Caki2 (cell line): ENCODE measurements at places on chromosomes 5 and 9.

DNA sequence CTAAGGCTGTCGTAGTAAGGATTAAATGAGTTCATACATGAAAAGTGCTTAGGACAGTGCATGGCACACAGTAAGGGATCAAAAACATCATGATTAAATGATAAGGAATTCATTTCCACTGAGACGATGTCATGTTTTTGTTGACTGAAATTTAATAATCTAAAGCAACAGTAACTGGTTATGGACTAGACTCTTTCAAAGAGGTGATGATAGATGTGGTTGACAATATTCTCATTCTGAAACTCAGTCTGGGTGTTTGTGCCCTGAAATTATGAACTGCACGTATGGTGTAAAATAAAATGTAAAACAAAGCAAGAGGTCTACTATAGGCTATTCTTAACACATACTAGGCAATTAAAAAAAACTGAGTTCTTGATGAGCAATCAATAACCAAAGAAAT, 280.0 kb downstream of the DENND1A start:
- no peak for DNase-seq

GRCh38 chr5:149298842-149299404, 27.3 kb downstream of the AFAP1L1 start:
- no peak for DNase-seq

DNA sequence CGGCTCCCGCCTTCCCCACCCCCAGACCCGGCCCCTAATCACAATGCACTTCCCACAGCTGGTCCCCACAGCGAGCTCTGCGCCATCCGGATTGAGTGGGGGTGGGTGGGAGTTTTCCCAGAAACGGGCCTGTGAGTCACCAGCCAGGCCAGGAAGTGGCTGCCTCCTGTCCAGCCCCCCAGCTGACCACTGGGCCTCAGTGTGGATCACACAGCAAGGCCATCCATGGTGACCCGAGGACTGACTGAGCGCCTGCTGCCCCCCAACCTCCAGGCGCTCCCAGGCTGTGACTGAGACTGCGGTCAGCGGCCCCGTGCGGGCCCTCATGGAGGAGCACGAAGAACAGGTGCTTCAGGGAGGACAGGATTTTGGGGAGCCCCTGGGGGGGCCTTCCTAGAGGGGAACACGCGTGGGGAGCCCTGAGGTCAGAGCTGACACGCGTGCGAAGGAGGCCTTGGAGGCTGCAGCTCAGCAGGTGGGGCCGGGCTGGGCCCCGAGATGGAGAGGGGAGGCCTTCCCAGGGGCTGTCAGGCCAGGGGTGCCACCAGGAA, 48.3 kb upstream of the EGFL7 start:
- DNase-seq = no peak

GRCh38 chr5:133760532-133760931, 148.2 kb upstream of the FSTL4 start:
- no peak for DNase-seq

GRCh38 chr5:2906302-2907090, 155.0 kb upstream of the IRX2 start:
- DNase-seq = no peak

GRCh38 chr5:75057561-75057960, 5.2 kb upstream of the GCNT4 start:
- no peak for DNase-seq

- DNase-seq = no peak
Measured at GRCh38 chr5:74083096-74083791, 457.2 kb downstream of the ARHGEF28 start.

GRCh38 chr5:146051678-146052077, 53.7 kb downstream of the PLAC8L1 start:
- no peak for DNase-seq

GRCh38 chr9:131754846-131755245, 15.0 kb upstream of the RAPGEF1 start:
- DNase-seq = no peak

DNA sequence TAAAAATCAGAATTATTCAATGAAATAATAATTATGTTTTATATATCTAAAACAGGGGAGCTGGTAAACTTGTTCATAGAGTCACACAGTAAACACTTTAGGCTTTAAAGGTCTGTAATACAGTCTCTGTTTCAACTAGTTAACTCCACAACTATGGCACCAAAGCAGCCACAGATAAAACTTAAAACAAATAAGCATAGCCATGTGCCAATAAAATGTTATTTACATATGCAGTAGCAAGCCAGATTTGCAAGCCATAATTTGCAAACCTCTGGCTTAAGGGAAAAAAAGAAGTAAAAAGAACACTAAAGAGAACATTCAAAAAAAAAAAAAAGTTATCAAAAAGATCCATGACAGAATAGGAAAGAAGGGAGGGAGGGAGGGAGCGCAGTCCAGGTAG, 24.9 kb downstream of the RICTOR start:
- no peak for DNase-seq

- DNase-seq = no peak
Measured at GRCh38 chr9:38372762-38373619, 19.5 kb upstream of the ALDH1B1 start.

DNA sequence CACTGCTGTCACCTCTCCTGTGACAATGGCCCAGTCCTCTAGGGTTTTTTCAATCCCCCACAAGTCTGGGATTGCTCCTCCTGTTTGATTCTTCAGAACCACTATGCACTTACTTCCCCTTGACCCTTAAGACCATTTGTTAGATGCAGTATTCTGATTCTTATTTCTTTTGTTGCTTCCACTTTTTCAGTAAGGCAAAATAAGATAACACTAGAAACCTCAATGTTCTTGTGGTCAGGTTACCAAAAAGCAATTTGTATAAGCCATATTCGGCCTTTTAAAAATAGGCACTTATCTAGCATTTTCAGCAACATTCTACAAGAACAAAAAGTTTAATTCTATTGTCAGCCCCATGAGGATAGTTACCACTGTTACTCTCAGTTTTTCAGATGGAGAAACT, 220.0 kb downstream of the KDM4C start:
- no peak for DNase-seq

- no peak for DNase-seq
Measured at GRCh38 chr5:150759334-150759583, 442 bp upstream of the DCTN4 start.

- DNase-seq = no peak
Measured at GRCh38 chr5:168833936-168834335, 254.8 kb upstream of the PANK3 start.

DNA sequence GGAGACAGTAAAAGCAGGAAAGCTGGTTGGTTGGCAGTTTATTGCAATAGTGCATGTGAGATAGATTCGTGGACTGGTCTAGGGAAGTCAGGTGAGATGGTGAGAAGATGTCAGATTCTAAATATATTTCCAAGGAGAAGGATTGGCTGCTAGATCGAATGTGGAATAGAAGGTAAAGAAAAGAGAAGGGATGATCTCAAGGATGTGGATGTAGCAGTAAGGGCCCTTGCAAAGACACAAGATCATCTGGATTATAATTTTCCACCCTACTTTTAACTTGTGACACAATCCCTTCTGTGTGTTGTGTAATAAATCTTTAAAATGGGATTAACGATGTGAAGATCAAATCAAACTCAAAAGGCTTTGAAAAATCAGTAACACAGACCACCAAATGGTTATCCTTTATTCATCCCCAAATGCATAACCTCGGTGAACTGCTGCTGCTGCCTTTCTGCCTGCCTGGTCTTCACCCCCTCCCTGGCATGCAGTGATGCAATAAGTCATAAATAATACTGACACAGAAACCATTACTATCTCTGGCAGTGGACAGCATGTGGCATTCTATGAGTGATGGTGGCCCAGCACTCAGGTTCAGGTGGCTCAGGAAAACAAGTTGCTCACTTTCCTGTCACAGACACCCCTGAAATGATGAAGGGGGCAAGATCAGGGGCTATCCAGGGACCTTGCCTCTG, 178.4 kb downstream of the FAM114A2 start:
- no peak for DNase-seq

DNA sequence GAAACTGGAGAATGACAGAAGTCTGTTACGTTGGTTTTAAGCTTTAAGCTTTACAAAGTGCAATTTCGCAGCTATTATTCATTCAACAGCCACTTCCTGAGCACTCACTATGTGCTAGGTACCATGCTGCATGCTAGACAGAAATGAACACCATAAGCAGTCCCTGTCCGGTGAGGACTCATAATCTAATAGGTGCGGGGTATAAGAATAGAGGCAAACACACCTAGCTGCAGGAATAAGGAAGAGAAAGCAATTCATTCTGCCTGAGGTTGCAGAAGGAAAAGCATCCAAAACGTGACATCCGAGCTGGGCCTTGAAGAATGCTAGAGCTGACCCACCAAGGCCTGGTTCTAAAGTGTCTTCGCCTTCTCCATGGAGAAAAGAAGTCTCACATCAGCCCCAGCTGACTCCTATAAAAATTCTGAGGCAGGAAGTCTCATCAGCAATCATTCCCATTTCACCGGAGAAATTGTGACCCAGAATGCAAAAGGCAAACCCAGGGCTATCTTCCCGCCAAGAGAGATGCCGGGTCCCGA, 542 bp downstream of the FKBP15 start:
- DNase-seq = peak; percentile 12

- no peak for DNase-seq
Measured at GRCh38 chr9:134918646-134919045, 934 bp upstream of the FCN1 start.

DNA sequence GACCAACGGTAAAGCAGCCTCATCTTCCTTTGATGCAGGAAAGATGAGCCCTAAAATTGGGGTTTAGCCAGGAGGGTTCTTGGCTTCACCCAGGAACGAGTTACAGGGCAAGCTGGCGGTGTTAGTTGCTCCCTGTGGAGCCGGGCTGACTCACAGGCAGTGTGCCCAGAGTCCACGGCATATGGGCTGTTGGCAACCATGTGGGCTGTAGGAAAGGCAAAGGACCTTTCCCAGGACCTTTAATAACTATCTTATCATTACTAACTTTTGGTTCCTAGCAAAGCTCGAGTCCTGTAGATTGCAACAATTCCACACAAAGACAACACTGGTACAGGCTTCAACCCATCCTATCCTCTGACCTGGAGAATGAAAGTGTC, 29.8 kb upstream of the CLPTM1L start:
- DNase-seq = no peak

GRCh38 chr9:93953496-93954433, 1.4 kb downstream of the BARX1 start:
- DNase-seq = no peak

DNA sequence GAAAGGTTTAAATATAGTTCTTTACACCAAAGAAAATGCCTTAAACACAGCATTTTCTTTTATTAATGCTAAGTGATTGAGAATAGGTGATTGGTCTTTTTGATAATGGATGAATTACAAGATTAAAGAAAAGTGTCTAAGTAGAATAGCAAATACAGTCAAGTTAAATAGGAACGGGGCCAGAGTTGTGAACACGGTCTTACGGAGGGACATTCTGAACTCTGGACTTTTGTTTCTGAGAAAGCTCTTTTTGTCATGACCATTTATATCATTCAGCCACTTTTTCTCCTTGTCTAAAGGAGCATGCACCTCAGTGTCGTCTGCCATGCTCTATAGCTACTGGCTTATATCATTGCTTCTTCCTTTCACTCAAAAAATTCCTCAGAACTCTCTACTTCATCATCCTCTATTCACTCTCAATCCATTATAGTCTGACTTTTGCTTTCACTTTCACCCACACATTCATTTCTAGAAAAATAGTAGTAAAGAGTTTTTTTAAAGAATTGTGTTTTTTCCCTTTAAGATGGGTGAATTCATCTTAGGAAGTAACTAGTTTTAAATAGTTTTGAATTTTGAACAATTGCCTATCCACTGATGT, 263.0 kb upstream of the FBXL7 start:
- no peak for DNase-seq

DNA sequence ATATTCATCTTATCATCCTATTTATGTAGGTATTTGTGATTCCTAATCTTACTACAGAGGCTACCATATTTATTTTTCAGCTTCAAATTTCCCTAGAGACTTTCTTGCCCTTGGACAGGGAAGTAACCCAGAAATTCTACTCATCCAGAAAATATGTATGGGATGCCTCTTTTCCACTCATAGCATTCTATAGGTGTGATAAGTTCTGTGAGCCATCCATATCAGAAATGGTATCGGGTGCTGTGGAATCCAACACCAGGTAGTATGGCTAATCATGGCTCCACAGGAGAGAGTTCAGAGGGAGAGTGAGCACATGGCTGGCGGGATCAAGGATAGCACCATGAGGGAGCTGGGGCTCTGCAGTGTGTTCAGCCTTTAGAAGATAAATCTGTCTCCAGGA, 349.3 kb upstream of the ACTBL2 start:
- DNase-seq = no peak
